ENCODE measurements at places on chromosomes 4 and X.

DNA sequence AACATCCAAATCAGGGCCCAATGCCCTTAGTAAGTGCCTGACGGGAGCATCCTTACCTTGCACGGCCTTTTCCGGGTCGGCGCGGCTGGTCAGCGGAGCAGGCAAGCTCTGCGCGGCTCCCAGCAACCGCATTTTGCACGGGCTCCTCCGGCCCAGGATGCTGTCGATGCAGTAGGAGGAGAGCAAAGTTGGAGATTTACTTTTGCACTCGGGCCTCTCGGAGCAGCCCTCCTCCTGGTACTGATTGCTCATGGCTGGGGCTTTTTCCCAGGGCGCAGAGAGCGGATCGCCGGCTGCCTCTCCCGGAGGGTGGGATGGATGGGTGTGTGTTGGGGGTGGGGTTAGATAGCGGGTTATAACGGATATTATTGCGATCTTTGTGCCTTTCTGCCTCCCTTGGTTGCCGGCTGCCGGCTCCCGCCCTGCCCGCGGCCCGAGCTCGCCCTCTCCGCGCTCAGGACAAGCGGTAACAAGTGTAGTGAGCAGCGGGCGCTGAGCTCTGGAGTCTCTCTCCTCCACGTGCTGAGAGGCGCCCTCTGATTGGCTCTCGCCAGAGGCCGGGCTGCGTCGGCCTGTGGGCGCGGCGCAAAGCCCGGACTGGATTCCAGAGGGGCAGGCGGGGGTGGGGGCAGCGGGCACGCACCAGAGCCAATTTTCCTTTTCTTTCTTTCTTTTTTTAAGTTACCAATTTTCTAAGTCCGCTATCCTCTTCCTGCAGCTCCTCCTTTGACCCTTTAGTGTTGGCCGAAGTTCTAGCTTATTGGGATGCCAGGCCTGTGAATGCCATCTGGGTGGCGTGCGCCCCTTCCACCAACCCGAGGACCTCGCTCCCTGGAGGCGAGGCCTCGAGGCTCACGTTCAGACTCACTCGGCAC, at the start of gene ARX:
Gene ARX, minus strand, starts transcription at position 480 of the 875 bp plus-strand sequence. Its CDS starts 228 bp downstream, at position 252.
- DNase-seq, result no peak

DNA sequence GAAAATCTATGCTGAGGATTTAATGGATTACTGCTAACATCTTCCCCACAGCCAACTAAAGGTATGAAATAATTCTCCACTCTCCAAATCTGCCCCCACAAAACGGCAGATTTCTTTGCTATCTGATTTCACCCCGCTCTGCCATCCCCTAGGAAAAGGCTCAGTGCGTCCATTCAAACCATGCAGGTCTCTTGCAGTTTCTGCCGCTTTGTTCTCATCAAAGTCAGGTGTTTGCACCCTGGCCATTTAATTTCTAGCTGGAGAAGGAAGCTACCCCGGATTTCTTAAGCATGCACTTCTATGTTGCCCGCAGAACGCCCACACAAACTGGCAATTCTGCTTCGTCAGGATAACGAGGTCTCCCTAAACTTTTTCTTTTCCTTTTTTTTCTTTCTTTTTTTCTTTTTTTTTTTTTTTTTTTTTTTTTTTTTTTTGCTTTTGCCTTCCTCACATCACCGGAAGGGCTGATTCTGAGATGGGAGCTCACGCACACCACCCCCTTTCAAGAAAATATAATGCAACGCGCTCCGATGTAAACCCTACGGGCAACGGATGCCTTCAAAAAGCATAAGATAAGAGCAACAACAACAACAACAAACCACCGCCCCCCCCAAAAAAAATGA, 3.3 kb downstream of the NLGN4X start:
- DNase-seq, result no peak

DNA sequence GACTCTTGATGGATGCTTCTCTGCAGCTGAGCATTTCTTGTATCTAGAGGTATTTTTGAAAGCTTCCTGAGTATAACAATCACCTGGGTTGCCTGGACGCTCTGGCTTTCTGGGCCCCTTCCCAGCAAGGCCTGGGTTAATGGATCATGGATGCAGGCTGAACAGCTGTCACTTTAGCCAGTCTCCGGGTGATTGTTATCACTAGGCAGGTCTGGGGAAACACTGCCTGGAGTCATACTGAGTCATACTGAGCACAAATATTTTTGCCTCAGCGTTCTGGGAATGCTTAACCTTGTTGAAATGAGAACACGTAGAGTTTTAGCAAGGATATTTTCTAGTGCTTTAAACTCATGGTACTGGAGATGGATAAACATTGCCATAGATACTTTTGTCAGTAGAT, 102.6 kb downstream of the PHEX start:
- DNase-seq, result no peak

DNA sequence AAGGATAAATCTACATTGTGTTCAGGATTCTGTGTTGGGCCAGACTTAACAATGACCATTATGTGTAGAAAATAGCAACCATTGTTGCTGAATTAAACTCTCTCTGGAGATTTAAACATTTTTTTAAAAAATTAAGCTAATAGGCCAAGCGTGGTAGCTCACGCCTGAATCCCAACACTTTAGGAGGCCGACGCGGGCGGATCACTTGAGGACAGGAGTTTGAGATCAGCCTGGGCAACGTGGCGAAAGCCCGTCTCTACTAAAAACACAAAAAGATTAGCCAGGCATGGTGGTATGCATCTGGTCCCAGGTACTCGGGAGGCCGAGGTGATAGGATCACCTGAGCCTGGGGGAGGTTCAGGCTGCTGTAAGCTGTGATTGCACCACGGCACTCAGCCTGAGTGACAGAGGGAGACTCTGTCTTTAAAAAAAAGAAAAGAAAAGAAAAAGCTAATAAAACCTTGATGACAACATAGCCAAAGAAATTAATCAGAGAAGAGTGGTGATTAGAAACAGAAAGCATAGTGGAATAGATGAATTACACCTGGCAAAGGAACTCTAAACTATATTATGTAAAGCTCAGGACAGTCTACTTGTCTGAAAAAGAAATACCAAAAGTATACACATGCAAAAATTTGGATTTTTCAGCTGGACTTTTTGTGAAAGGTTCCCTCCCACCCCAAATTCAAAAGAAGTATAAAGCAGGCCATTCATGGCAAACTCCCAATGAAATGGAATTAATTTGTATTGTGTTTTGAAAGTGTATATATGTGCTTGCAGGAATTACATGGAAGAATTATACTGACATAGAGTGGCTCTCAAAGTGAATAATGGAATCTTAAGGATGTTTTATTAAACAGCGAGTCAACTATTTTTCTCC, 21.9 kb downstream of the PLS3 start:
- no peak for DNase-seq

DNA sequence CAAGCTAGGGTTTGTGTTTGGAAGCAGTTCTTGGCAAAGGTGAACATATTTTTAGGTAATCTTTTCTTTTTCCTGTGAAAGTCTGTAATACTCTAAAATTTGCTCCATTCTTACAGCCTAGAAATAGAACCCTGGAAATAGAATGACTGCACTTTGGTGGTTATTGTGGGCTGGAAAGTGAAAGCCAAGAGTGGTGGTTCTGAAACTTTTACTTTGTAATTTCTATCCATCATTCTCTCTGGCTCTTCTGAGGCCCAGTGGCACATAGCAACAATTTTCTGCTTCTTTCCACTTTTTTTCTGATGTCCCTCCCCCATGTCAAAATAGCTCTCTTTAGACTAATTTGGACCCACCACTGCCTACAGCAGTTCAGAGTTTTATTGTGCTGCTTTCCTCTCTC, 300.4 kb upstream of the RPS6KA3 start:
- no peak for DNase-seq

DNA sequence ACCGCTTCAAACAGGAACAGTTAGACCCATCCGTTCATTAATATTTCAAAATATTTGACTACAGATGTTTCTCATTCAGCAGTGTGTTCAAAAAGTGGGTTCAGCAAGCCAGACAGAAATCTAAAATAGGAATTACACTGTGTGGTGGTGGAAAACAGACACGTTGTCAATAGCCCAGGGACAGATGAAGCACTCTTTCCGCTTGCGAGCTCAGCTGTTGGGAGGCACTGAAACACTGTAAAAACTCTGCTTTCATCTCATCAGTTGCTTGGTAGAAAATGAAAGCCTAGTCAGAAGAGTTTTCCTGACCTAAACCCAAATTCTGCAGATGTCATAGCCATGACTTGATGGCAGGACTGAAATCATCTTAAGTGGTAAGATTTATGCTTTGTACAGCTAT, 38.5 kb downstream of the LRP2BP start:
- no peak for DNase-seq

DNA sequence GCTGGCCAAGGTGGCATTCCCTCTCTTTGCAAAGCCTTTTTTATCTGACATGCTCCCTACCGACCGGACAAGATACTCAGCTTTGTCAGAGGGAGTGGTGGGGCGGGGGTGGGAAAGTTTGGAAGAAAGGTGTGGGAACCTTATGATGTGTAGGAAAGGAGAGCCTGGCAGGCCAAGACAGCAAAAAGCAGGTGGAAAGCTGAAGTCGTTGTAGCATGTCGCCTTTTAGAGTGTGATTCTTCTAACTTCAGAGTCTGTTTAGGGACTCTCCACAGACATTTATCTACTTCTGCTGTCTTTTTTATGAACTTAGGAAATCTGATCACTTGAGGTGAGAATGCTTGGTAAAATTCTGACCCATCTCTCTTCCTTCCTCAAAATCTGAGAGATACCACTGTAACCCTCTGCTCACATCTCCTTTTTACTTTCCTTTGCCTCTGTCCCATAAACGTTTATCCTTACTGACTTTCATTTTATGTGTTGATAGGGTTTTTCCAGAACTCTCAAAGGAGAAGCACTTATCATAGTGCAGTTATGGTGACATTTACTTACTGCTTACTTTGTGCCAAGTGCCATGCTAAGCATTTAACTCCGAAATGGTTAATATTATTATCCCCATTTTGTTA, 8.2 kb upstream of the RUFY3 start:
- no peak for DNase-seq

DNA sequence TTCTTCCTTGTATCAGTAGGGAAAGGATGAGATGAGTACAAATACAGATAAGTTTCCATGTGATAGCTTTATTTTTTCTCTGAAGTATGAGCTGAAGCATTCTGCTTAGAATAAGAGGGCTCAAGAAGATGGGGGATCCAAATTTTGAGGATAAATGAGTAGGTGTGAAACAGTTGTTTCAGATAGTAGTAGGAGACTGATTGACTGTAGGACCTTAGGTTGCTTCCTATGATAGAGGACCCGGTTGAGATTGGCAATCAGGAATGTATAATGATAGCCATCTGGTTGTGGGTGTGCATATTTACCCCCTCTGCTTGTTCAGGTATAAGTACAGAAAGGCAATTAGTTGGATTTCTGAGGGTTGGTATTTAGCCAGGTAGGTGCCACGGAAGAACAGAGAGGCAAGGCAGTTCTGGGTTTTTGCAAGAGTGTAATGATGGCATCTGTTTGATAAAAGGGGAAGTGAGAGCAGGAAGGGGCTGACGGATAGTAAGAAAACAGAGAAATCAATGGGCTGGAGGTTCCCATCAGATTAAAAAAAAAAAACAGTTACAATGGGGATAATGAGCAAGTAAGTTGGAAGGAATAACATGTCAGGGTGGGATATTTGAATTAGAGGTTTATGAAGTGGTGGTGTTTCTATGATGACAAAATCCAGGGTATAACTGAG, 13.7 kb downstream of the OCRL start:
- no peak for DNase-seq

- no peak for DNase-seq
Measured at GRCh38 chr4:144350706-144351105, 210.2 kb upstream of the GYPA start.

DNA sequence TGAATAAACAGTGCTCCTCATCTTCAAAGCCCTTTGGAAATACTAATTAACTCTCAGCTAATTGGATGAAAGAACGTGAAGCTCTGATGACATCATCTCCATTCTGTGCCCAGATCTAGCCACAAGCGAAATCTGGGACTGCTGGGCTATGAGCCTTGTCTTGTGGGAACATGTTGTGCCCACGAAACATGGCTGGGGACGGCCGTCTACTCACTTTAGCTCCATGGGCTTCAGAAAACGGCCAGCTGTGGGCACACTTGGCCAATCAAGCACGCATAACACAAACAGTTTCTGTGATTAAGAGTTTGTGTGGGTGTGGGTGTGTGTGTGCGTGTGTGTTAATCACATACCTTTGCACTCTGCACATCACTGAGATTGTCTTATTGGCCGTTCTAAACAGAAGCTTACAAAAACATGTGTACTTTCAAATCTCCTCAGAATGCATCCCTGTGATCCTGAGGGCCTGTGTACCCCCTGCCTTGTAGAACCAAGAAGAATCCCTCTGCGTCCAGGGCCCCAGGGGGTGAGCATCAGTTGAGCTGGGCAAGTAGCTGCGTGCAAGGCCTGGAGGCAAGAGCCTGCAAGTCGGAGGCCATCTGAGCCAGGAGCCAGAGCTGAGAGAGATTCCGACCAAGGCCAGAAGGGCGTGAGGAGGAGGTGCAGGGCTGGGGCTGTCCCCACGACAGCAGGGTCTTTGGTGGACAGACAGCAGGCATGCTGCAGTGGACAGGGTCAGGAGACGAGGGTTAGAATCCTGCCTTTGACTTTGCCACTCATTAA, 18.7 kb upstream of the ZNF185 start:
- DNase-seq, result no peak

DNA sequence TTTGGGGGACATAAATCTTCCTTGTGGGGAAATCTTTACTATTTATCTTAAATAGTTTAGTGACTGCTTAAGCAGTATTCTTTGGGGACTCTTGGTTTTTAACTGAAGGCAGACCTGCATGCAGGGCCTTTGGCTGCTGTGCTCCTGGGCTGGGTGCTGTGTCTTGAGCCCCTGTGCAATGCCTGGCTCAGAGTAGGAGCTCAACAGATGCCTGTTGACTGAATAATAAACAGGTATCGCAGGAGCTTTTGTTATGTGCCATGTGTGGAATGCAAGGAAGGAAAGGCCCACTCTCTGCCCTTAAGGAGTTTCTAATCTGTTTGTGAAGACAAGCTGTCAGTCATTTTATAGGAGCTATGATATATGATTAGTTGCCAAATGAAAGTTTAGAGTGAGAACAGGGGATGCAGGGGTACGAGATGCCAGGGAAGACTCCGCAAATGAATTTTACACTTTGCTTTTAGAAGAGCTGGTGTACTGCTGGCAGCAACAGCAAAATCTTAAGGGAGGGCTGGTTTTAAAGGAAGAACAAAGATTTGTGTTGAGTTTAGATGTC, 6.7 kb downstream of the GAB1 start:
- no peak for DNase-seq

DNA sequence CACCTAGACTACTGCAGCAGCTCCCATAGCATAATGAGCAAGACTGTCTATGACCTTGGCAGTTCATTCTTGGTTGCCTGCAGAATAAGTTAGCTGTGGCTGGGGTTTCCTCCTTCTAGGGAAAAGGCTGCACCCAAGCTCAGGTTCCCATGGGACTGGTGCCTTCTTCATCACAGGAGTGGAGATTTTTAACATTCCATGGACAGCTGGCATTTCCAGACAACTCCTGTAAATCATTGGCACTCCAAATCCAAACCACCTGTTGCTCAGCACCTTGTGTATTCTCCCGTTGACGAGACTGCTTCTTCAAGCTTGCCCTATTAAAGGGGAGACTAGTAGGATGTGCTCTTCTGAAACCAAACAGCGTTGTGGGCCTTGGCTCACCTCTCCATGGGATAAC, 7.8 kb upstream of the NUP54 start:
- DNase-seq, result no peak

- DNase-seq, result no peak
Measured at GRCh38 chr4:83536362-83537272, 709 bp downstream of the GPAT3 start.

- DNase-seq, result no peak
Measured at GRCh38 chrX:114134465-114134864, 449.4 kb upstream of the HTR2C start.

Measured in stimulated activated CD8-positive, alpha-beta memory T cell treated with anti-CD3 and anti-CD28 coated beads, Interleukin-7, amount 100 ng/mL, for 1 hour (primary cell).